SK-N-SH (cell line): ENCODE measurements at places on chromosomes 1 and 21. TPM values are rescaled to one million over a fixed set of nuclear protein-coding genes. Genes with fewer than 3 reads are reported as not detected.

GRCh38 chr1:45230537-45230936 is 24.1 kb upstream of the ZSWIM5 start:
- no peak for DNase-seq

FAAH gene
- 1.2 TPM in 2 replicates for polyA plus RNA-seq

- DNase-seq: no peak
Observed at GRCh38 chr1:92953491-92953890, 7.8 kb downstream of the DIPK1A start.

- no peak for DNase-seq
Observed at GRCh38 chr1:113861641-113862040, 9.9 kb downstream of the PTPN22 start.

- no peak for DNase-seq
Observed at GRCh38 chr1:19166066-19166465, 44.0 kb downstream of the UBR4 start.

GRCh38 chr1:219271818-219272535 is 98.3 kb downstream of the LYPLAL1 start:
- peak; percentile 18 for DNase-seq
